ENCODE measurements at places on chromosomes 7 and 10. TPM values are rescaled to one million over a fixed set of nuclear protein-coding genes. Genes with fewer than 3 reads are reported as not detected.

The RASSF4 gene
- total RNA-seq: 0.42 TPM

- DNase-seq: peak; percentile 52
Observed at GRCh38 chr10:127117125-127117524, 79.3 kb downstream of the INSYN2A start.

The MACC1 gene
- total RNA-seq: 0.06 TPM

The SPDYE11 gene
- not detected for total RNA-seq

- DNase-seq: no peak
Observed at GRCh38 chr7:70766694-70767093, 365.2 kb upstream of the GALNT17 start.

- no peak for DNase-seq
Observed at GRCh38 chr7:137127058-137127457, 216.5 kb downstream of the PTN start.

GRCh38 chr7:87036985-87037384 lies 22.5 kb downstream of the ELAPOR2 start:
- DNase-seq: no peak

The CTBP2 gene
- total RNA-seq: 0.40 TPM

- no peak for DNase-seq
Observed at GRCh38 chr10:106942035-106942662, 222.4 kb downstream of the SORCS1 start.

The CPN1 gene
- not detected for total RNA-seq

Data from activated CD4-positive, alpha-beta T cell treated with anti-CD3 and anti-CD28 coated beads, Interleukin-2, amount 10 ng/mL, durations not matched to agents 7 days and 5 days (primary cell).